ENCODE measurements at places on chromosomes 4 and X.

DNA sequence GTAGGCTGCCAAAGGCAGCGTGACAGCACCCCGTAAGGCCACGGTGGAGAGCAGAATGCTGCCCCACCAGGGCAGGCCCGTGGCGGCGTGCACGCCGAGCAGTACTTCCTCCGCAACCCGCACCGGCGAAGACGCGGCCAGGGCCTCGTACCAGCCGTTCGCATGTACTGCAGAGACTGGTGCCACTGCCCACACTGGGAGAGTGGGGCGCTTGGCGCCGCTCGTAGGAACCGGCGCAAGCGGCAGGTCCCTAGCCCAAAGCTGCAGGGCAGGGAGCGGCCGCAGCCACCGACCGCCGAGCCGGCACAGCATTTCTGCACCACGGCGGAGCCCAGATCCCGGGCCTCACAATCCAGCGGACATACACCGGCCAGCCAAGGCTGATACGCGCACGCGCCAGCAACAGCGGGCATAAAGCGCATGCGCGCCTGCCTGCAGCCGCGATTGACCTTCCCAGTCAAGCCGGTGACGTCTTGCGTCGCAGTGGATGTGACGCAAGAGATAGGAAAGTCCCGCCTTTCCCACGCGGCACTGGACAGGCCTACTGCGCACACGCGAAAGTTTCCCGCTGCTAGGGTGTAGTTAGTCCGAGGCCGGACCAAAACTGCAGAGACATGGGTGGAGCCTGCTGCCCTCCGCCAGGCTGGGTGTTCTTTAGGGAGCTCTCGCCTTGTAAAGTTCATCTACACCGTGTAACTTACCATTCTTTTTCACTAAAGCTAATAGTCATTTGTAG is at the start of gene COX18:
TSS of gene COX18 (minus strand) at position 379 of the 736 bp plus-strand sequence. CDS start at position 312, 67 bp downstream.
- DNase-seq: peak; percentile 93

DNA sequence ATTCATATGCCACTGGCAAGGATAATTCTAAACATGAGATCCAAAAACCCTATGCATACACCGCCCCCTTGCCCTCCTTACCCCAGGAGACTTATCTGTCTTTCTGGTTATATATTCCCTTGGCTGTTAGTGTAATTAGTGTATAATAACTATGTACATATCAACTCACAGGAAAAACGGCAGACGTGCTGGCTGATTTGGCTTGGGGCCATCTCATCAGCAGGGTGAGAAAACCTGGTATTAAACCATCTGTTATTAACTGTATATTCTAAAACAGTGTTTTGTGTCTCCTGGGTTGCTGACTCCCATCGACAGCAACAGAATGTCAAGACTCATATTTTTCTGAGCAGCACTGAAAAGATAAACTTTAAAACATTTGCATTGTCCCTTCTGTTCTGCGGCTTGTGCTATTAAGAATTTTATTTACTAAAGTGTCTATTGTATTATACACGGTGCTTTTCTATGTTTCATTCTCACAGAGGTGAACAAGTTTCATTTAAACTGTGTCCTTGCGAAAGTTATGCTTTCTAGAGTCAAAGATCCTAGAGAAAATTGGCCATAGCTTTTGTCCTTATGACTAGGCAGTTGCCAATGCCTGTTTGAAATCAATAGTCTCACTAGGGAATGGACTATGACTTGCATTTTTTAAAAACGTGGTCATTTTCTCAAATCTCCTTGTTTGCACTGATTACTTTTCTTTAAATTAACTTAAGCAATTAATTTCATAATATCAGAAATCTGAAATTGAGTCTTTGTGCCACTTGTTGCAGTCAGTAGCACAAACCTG is 211.5 kb upstream of the MID1 start:
- no peak for DNase-seq

- DNase-seq: no peak
Measured at GRCh38 chr4:184171011-184171410, 46.7 kb downstream of the ENPP6 start.

GRCh38 chr4:140309124-140309870 is 64.1 kb upstream of the SCOC start:
- DNase-seq: no peak

DNA sequence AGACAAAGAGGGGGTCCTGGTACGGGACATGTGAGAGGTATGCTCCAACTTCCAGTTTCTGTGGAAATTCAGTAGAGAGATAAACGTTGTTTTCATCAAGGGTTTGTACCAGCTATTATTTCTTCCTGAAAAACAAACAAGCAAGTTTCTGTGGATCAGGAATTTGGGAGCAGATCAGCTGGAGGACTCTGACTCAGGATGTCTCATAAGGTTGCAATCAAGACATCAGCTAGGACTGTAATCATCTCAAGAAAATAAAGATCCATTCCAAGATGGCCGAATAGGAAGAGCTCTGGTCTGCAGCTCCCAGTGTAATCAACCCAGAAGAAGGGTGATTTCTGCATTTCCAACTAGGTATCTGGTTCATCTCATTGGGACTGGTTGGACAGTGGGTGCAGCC is 23.5 kb upstream of the NFKB1 start:
- DNase-seq: no peak

All from stimulated activated CD4-positive, alpha-beta T cell treated with anti-CD3 and anti-CD28 coated beads, Interleukin-4, amount 100 ng/mL, for 1 hour (primary cell).